NCI-H1694 treated with DMSO at 0.1 percent for 48 hours (cell line): ENCODE measurements at places on chromosomes 4 and X.

DNA sequence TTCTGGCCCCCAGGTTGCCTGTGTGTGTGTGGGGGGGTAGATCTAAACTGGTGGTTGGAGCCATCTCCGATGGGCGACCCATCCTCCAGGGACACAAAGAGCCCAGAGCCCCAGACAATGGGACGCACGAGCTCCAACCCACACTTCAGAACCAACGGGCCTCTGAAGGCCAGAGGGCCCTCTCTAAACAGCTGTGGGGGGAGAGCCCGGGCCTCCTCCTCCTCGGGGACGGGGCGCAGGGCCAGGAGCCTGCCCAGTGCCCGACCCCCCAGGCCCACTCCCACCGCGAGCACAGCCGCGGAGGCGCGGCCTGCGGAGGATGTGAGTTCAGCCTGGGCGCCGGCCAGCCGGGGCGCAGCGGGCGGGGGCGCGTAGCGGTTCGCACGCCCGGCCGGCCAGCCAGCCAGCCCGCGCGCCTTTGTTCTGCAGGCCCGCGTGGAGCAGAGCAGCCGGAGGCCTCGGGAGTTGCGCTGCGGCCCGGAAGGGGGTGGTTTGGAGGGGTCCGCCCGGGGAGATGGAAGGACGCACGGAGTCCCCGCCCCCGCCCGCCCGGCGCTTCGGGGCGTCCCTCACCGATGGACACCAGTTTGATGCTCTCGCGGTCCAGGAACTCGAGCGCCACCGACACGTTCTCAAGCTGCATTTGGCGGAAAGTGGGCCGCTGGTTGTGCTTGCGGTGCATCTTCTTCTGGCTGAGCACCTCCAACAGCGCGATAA is 4.0 kb downstream of the FLNA start:
- no peak for DNase-seq

DNA sequence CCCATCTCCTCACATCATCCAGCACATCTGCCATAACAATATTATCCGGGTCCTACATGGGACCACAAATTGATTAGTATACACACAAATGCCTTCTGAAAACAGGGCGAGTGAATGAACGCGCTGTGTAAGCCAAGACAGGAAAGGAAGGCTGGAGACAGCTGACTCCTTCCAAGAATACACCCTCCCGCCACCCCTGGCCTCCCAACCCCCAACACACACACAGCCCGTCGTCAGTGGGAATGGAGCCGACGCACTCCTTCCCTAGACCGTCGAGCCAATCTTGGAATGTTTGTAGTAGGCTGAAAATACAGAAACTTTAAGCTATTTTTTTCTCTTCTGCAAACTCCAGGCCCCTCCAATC is 319 bp upstream of the MAGEH1 start:
- no peak for DNase-seq

GRCh38 chrX:91039777-91040176 is 394.9 kb upstream of the PABPC5 start:
- DNase-seq: no peak

GRCh38 chr4:3283916-3284315 is 8.9 kb upstream of the RGS12 start:
- peak; percentile 69 for DNase-seq

DNA sequence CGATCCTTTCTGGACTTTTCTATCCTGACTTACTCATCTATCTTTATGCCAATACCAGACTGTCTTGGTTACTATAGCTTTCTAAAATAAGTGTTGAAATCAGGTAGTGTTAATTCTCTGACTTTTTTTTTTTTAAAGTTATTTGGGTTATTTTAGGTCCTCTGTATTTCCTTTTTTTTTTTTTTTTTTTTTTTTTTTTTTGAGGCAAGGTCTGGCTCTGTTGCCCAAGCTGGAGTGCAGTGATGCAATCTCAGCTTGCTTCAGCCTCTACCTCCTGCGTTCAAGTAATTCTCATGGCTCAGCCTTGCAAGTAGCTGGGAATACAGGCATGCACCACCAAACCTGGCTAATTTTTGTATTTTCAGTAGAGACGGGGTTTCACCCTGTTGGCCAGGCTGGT is 2.8 kb upstream of the NELFA start:
- no peak for DNase-seq

DNA sequence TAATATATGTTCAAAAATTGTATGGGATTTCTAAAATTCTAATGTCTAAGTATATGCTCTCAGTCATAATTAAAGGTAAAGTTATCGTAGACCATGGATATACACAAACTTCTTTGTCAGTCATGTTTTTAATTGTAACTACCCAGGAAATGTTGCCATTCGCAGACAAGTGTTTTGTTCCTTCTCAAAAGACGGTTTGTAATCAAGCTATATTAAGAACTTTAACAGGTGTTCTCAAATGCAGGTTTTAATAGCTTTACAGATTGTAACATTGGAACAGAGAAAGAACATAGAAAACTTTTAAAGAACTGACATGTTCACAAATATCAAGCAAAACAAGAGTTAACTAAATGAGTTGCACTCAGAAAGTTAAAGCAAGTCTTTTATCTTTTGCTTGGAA is 58.9 kb downstream of the KDM5C start:
- DNase-seq: no peak

GRCh38 chrX:69664693-69665092 is 48.8 kb downstream of the EDA start:
- DNase-seq: no peak

DNA sequence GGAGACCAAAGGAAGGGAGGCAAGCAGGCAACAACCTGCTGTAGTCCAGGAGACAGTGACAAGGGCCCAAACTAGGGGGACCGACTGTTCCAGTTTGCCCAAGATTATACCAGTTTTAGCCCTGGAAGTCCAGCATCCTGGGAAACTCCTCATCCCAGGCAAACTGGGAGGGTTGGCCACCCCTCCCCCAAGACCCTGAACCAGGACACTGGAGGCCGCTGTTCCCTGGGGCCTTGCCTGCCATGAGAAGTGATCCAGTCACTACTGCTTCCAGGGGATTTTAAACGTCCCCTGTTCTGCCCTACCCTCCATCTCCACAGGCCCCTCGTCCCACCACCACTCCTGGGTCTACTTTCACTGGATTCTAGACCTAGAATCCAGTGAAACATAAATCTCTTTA is 4.3 kb upstream of the DGAT2L6 start:
- DNase-seq: no peak

DNA sequence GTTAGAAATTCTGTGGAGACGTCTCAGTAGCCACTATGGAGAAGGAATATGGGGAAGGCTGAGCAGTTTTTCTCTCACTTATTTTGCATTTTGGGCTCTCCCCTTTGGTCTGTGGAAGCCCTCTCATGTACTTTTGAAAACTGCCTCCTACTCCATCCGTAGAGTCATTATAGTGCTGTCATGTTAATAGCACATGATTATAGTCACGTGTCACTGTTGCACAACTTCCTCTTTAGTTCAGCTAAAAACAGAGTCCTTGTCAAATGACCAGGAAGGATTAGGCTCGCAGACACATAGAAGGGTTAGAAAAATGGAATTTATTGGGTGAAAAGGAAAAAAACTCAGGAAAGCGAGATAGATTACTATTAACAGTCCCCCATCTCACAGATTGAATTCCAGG is 258.2 kb upstream of the CXorf51A start:
- no peak for DNase-seq

DNA sequence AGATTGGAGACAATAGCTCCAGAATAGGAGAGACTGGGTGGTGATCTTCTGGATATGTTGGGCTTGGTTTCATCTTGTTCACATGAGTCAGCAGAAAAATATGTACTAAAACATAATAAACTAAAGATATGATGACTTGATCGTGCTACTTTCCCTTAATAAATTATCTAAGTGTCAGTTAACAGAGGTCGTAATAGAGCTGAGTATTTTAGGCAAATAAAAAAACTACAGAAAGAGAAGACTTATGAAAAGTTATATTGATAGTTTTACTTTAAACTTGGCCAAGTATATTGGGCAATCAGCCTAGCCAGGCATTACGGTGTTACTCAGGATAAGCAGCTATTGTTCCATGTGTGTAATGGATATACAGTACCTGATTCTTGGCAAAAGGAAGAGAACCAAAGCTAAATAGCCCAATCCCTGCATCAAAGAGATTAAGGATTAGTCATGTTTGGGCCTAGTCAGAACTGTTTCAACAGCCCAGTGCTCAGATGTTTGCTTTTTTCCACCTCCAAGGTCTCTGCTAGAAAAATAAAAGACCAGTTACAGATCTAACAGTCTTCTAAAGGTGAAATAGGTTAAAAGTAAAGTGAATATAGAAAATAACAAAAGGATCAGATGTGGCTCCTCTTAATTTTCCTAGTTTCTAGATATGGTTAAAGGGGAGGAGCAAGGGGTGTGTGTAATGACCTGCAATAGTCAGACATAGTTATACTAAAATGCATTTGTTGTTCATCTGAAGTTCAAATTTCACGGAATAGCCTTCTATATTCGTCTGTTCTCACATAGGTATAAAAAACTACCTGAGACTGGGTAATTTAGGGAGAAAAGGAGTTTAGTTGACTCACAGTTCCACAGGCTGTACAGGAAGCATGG is 262.6 kb downstream of the ADGRL3 start:
- no peak for DNase-seq

DNA sequence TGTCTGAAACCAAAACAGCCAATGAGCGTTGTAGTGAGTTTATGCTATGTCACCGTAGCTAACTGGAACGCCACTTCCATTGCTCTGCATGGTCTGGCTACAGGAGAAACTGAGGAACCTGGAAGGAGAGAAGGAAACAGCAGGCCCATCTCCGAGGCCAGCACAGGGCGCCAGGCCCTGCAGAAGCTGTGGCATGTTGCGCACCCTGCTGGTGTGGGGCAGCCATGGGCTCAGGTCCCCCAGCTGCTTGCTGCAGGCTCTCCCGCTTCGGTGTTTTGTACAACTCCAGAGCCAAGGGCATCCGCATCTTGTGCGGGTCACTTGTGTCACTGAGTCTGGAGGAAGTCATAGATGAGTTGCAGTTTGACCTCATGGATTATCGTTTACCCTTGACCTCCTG is 89.2 kb downstream of the AFAP1 start:
- no peak for DNase-seq

DNA sequence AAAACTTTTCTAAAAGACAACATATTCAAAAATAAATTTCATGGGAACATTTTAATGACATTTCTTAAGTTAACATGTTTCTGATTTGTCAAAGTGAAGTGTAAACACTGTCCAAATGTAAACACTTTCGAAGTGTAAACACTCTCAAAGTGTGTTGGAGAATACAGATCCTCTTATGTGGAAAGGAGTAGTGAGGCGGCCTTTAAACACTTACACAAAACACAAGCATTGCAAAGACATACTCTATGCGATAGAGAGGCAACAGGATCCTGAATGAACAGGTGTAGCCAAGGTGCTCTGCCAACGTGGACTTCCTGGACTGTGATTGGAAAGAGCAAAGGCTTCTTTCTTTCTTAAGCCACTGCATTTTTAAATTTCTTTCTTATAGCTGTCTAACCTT is 62.7 kb upstream of the PGM2 start:
- no peak for DNase-seq

GRCh38 chrX:23610495-23610894 is 56.8 kb upstream of the PRDX4 start:
- no peak for DNase-seq

- DNase-seq: no peak
These were observed 121.0 kb upstream of the MYOZ2 start for GRCh38 chr4:119014658-119015057.
